Urinary bladder (tissue), 4 donors: ENCODE measurements at places on chromosomes 7 and 10. TPM values are rescaled to one million over a fixed set of nuclear protein-coding genes. Genes with fewer than 3 reads are reported as not detected.

Gene AKR1D1
- not detected for polyA plus RNA-seq

Gene GPR37
- polyA plus RNA-seq = 4.8 TPM

Gene MGMT
- polyA plus RNA-seq = 19.5 TPM

Gene SKIDA1
- 0.61 TPM for polyA plus RNA-seq

Gene ANXA8L1
- 12.0 TPM for polyA plus RNA-seq

Gene RGR
- polyA plus RNA-seq = 0.27 TPM

Gene GPC2
- 0.80 TPM for polyA plus RNA-seq

Gene WDFY4
- polyA plus RNA-seq = 2.0 TPM

Gene SERPINE1
- polyA plus RNA-seq = 45.6 TPM

Gene NPFFR1
- 0.01 TPM for polyA plus RNA-seq

DNA sequence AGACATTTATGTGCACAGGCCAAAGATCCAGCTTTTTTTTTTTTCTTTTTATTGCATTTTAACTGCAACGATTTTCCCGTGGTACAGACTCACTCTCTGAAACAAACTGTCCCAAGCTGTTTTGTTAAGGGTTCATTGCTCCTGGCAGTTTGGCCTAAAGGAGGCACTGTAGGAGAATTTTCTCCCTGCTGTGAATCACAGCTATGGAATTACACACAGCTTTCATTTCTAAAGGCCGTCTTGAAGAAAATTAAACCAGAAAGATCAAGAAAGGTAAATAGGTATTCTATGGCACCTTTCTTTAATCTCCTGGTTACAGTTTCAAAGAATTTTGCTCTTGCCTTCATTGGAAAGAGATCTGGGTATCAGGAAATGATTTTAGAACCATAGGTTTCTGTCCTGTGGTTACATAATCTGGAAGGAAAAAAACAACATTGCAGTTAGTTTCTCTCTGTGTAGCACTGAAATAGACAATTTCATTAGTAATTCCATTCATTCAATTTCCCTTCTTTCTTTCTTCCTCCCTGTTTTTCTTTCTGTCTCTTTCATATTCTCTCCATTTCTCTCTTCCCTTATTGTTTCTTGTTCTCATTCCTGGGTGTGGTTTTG, 51.2 kb downstream of the PDK4 start:
- DNase-seq = peak; percentile 21

GRCh38 chr7:23207021-23207420, 25.2 kb downstream of the NUP42 start:
- no peak for DNase-seq

DNA sequence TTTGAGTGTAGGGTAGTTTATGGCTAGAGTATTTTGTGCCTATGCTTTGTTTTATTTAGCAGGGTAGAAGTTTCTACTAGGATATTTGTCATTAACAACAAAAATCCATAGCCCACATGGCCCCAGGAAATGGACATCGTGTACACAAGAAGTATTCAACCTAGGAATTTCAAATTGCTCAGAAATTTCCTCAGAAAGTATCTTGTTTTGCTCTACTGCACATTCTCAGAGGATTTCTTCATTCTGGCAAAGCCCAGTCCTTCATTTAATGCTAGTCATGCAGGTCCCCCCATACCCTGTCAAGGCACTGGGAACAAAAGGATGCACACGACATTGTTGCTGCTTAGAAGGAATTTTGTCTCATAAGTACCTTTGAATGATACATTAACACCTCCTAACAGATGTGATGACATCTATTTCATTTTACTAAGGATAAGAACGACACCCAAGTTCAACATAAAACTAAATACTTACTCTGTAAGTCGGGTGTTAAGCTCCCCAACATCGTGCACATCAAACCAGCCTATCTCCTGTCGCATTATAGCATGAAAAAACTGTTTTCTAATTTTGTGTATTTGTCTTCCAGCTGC, 34.3 kb downstream of the ABCB1 start:
- DNase-seq = no peak

DNA sequence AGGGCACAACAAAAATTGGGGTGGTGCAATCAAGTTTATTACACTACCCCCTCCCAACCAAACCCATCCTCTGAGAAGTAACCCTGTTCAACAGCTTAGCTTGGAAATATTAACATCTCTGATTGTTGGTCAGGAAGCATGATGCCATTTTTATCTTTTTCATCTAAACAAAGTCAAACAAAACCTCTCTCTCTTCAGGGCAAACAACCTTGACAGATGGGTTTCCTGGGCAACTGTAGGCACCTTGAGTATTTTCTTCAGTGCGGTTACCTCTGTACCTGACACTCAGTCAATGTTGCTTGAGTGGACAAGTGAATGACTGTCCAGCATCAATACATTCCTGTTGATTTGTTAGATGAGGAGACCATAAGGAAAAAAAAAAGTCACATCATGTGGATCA, 183.6 kb downstream of the NRP1 start:
- DNase-seq = no peak

- no peak for DNase-seq
Measured at GRCh38 chr7:103996639-103997038, 7.2 kb upstream of the RELN start.

DNA sequence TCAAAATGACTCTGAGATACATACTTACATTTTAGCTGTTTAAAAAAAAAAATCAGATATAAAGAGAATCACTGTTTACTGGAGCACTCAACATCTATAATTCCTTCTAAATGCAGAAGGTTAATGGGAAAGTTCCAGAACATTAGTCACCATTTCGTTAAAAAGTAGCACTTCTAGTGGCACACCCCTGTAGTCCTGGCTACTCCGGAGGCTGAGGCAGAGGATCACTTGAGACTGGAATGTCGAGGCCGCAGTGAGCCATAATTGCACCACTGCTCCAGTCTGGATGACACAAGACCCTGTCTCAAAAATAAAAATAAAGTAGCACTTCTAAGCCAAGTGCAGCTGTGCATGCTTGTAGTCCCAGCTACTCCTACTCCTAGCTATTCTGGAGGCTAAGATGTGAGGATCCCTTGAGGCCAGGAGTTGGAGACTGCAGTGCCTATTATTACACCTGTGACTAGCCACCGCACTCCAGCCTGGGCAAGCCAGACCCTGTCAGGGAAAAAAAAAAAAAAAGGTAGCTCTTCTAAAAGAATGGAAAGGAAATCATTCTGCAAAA, 2.2 kb downstream of the FGFBP3 start:
- DNase-seq = no peak

DNA sequence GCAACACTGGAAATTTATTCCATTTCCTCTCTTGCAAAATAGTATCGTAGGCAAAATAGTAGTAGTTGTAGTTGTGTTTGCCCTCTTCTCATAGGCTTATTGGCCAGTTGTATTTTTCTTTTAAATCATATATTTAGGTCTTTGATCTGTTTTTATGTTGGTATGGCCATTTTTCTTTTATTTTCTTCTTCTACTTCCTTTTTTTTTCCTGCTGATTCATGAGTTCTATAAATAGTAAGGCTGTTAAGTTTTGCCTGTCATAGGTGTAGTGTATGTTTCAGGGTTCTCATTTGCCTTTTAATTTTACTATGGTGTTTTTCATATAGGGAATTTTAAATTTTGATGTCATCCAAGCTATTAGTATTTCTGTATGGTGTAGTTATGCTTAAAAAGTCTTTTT, 25.4 kb upstream of the MRC1 start:
- no peak for DNase-seq

DNA sequence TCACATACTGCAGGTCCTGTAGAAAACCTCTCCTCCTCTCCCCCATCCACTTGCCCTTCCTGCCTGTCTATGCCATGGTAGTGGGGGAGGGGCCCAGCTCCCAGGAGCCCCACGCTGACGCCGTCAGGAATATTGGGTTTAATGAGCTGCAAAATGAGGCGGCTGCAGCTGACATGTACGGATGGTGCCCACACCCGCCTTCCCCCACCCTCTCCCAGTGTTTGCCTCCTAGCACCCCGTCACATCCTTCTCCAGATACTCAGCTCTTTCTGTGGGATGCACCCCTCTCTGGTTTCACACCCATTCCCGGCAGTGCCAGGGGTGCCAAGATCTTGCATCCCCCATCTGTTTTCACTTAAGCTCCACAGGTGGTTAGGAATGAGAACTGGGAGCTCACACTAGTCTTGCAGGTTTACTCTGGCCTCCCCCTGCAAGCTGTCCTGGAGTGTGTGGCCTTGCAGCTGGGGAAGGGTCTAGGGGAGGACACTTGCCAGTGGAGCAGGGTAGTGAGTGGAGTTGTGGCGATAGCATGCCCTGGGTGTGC, 26.1 kb downstream of the GBX1 start:
- DNase-seq = no peak

DNA sequence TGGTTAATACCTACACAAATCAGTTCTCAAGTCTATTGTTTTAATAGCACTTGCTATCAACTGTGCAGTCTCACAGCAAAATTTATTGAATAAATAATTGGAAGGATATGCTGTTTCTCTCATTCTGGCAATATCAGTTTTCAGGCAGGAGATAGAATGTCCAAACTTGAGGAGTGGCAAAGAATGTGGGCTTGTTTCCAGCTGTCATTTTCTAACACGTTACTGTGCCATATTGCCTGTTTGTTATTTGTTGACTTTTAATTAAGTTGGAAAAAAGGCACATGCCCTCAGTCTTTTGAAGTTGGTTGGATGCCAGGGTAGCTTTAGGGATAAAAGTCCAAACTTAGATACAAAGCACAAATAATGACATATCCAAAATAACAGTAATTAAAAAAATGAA, 52.2 kb downstream of the MAGI2 start:
- no peak for DNase-seq

DNA sequence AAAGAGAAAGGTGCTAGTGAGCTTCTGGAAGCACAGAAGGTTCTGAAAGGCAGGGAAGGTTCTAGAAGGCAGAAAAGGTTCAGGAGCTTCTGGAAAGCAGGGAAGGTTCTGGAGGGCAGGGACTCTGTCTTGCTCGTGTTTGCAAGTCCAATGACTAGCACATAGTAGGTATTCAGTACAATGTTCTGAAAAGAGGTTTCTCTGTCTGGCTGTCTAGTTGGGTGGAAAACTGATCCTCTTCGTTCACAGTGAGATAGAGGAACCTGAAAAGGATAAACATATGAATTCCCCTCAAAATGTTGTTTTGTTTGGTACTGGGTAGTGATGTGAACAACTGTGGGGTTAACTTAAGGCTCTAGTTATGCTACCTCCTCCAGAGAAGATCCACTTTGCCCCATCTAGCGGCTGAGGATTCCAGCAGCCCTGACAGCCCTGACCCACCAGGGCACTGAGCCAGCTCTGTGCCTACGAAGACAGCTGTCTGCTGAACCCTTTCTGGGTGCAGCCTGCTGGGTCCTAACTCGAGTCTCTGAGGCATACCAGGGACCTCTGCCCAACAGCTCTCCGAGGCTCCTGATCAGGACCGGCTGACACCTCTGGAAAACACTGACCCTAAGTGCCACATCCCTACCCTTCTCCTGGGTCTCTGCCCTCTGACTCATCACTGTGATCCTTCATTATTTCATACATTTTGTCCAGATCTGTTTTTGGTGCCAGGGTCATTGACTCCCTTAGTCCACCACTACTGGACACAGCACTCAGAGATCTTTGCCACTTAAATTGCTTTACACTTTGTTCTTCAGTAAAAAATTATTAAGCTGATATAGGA, 15.4 kb downstream of the PTPRN2 start:
- no peak for DNase-seq

- DNase-seq = no peak
Measured at GRCh38 chr7:139321071-139321745, 19.9 kb upstream of the FMC1 start.

GRCh38 chr7:327233-327931, 37.4 kb downstream of the FOXL3 start:
- no peak for DNase-seq

DNA sequence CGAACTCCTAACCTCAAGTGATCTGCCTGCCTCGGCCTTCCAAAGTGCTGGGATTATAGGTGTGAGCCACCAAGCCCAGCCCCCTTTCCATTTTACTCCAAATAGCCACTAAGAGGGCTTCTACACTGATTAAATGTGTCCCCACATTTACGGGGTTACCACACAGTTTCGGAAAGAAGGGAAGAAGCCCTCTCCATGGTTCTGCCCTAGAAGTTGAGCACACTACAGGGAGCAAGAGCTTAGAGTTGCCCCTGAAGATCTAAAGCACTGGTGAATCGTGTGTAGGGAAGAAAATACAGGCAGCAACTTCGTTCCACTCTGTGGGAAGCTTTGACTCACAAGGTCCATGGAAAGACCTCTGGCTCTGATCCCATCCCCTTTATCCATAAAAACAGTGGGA, 133.0 kb upstream of the PRKCQ start:
- no peak for DNase-seq

DNA sequence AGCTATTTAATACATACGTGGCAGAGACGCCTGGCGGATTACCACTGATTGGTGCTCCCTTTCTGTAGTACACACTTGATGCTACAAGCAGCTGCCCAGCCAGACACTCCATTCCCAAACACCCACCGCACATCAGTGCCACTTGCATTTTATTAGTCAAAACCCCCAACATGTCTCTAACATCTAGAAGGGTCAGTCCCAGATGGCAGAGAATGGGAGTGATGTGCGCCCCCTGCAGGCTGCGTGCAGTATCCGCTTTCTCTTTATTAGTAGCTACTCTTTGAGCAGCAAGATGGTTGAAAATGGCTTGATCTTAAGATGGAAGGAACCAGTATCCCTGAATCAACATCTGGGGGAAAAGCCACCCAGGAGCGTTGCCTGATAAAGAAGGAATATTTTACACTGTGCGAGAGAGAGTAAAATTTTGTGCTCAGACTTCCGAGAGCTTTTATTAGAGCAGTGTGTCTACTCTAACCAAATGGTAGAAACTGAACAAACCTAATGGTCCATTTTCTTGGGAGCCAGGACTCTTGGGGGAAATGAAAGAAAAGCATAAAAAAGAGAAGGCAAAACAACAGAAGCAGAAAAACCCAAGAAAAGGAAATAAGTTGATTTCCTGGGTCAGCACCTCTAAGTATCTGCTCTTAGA, 78.3 kb downstream of the ST8SIA6 start:
- DNase-seq = no peak

- no peak for DNase-seq
Measured at GRCh38 chr7:3021825-3022224, 21.8 kb downstream of the CARD11 start.

- no peak for DNase-seq
Measured at GRCh38 chr10:100883312-100883821, 29.4 kb upstream of the SLF2 start.

DNA sequence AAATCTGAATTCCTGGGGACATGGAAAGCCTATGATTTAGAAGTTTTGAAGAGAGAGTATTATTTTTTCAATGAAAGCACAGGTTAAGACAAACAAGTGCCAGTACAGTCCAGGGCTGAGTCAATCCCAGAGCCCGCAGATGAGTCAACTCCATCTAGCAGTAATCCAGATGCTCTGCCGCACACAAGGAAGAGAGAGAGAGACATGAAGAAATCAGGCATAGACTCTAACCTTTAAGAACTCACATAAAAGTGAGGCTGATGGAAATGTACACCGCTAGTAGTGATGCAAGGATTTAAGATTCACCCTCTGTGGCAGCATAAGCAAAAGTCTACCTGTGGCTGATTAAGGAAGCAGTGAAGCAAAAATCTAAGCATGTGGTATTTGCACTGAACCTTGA, 651.5 kb downstream of the TNS3 start:
- no peak for DNase-seq
